ENCODE measurements at places on chromosomes 1 and 21. TPM values are rescaled to one million over a fixed set of nuclear protein-coding genes. Genes with fewer than 3 reads are reported as not detected.

DNA sequence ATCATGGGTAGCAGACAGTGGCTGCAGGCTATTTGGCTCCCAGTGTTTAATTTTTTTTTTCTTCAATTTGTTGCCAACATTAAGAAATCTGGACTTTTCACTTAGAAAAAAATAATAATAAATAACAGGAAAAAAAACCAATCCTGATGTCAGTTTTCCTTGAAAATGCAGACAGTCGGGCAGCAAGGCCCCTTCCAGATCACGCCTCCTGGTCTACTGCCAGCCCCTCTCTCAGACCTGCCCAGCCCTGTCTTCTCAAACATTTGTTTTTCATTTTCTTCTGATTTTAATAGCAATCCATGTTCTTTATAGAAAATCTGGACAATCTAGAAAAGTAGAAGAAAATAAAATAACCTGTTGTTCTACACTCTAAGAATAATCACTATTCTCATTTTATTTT is 15.5 kb downstream of the IFNGR2 start:
- no peaks in the 10 kb centered on the region for H3K27me3 ChIP-seq
- H3K27ac ChIP-seq, result peak overlapping the region; percentile 6
- H3K4me1 ChIP-seq, result no peaks in the 10 kb centered on the region
- H3K36me3 ChIP-seq, result no peaks in the 10 kb centered on the region
- no peak overlapping the region for H3K4me3 ChIP-seq
- DNase-seq, result peak; percentile 29

GRCh38 chr1:46747683-46748288 is 28.9 kb upstream of the EFCAB14 start:
- no peak overlapping the region for H3K27ac ChIP-seq
- H3K4me3 ChIP-seq, result no peak overlapping the region
- peaks cover 19% of the 10 kb centered on the region for H3K4me1 ChIP-seq
- no peak for DNase-seq

DNA sequence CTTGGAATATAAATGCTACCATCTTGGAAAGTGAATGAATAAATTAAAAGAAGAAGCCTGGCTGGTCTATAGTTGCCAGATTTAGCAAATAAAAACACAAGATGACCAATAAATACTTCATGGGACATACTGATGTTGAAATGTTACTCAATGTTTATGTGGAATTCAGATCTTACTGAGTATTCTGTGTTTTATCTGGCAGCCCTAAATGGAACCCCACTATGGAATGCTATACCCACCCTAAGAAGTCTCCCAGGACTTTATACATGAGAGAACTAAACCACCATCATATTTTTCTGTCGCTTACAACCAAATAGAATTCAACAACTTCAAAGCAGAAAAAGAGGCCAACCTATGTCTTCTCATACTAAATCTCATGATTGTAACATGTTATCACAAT is 177.6 kb upstream of the HMCN1 start:
- H3K36me3 ChIP-seq, result no peaks in the 10 kb centered on the region
- no peaks in the 10 kb centered on the region for H3K27me3 ChIP-seq
- no peak overlapping the region for H3K27ac ChIP-seq

- H3K36me3 ChIP-seq, result no peaks in the 10 kb centered on the region
- H3K27me3 ChIP-seq, result no peaks in the 10 kb centered on the region
- H3K27ac ChIP-seq, result no peak overlapping the region
- peaks cover 9% of the 10 kb centered on the region for H3K4me1 ChIP-seq
- no peak for DNase-seq
- no peak overlapping the region for H3K4me3 ChIP-seq
Observed at GRCh38 chr1:33996281-33996680, 132.4 kb downstream of the HMGB4 start.

GRCh38 chr1:29550119-29550841 is 314.0 kb downstream of the PTPRU start:
- H3K27me3 ChIP-seq, result no peaks in the 10 kb centered on the region
- H3K4me1 ChIP-seq, result no peaks in the 10 kb centered on the region
- DNase-seq, result no peak
- no peak overlapping the region for H3K4me3 ChIP-seq
- no peaks in the 10 kb centered on the region for H3K36me3 ChIP-seq

DNA sequence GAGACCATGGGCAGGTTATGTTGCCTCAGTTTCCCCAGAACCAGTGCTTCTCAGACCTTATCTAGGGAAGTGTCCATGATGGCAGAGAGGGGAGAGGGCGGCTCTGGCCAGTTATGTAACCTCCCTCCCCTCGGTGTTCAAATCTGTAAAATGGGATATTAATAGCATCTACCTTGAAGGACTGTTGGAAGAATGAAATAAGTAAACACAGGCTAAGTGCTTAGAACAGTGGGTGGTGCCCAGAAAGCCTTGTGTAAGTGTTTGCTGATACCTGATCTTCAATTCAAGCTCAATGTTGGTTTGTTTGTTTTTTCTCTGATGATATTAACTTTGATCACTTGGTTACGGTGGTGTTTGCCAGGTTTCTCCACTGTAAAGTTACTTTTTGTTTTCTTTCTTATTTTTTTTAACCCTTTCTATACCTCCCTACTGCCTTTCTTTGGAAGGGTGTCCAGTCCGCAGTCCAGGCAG is 34.9 kb downstream of the EPHA2 start:
- H3K4me1 ChIP-seq, result no peaks in the 10 kb centered on the region
- no peak overlapping the region for H3K4me3 ChIP-seq
- H3K36me3 ChIP-seq, result no peaks in the 10 kb centered on the region
- no peak overlapping the region for H3K27ac ChIP-seq
- no peaks in the 10 kb centered on the region for H3K27me3 ChIP-seq

GRCh38 chr1:25695090-25695770 is 78.6 kb downstream of the MAN1C1 start:
- no peaks in the 10 kb centered on the region for H3K27me3 ChIP-seq
- H3K36me3 ChIP-seq, result no peaks in the 10 kb centered on the region
- H3K4me3 ChIP-seq, result no peak overlapping the region

DNA sequence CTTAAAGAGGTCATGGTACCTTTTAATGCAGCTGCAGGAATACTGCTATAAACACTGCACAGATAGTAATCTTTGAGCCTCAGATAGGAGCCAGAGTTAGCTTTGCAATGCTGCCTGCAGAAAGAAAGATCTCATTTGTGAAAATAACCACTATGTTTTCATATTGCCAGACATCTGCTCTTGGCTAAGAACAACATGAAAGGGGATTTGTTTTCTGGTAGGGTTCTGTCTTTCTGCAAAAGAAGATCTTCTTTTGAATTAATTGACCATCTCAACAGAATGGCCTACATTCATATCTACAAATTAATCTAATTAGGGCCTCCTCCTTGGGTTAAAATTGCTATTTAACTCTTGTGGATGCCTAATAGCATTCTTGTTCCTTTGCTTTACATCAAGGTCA is 177.6 kb upstream of the DPYD start:
- no peak overlapping the region for H3K27ac ChIP-seq
- H3K27me3 ChIP-seq, result no peaks in the 10 kb centered on the region
- H3K4me1 ChIP-seq, result no peaks in the 10 kb centered on the region
- no peak overlapping the region for H3K4me3 ChIP-seq

GRCh38 chr1:184635347-184635979 is 119.2 kb downstream of the EDEM3 start:
- DNase-seq, result no peak
- no peak overlapping the region for H3K27ac ChIP-seq
- no peaks in the 10 kb centered on the region for H3K27me3 ChIP-seq
- peaks cover 32% of the 10 kb centered on the region for H3K4me1 ChIP-seq

DNA sequence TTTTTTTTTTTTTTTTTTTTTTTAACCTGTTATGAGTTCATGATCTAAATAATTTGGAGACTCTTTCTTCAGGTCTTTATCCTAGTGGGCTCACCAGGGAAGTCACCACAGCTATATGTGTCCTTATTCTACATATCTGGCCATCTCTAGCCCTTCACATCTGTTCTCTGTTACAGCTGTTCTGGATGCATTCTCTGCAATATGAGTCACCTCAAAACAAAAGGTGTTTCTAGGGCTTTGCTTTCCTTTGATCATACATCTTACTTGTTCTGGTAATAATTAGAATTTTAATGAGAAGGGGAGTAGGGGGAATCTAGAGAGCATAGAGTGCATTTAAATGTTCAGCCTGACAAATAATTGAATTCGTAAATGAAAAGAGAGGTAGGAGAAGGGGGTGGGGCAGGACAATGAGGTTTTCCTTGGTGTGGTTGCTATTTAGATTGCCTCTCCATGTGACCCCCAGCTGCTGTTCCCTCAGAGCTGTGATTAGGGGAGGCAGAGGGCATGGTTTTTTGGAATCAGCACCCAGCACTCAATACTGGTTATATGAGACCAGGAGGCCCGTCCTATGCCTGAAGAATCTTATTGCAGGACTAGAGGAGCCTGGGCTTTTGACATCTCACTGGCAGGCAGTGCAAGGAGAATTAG is 8.0 kb downstream of the SYT6 start:
- no peak overlapping the region for H3K27ac ChIP-seq
- no peaks in the 10 kb centered on the region for H3K4me1 ChIP-seq
- H3K36me3 ChIP-seq, result no peaks in the 10 kb centered on the region
- H3K4me3 ChIP-seq, result no peak overlapping the region

GRCh38 chr21:35239811-35240219 is 190.7 kb upstream of the RUNX1 start:
- H3K4me1 ChIP-seq, result peaks cover 6% of the 10 kb centered on the region
- no peaks in the 10 kb centered on the region for H3K36me3 ChIP-seq
- no peak for DNase-seq
- no peaks in the 10 kb centered on the region for H3K27me3 ChIP-seq
- H3K27ac ChIP-seq, result no peak overlapping the region

- no peaks in the 10 kb centered on the region for H3K4me1 ChIP-seq
- no peak for DNase-seq
- no peaks in the 10 kb centered on the region for H3K27me3 ChIP-seq
- H3K27ac ChIP-seq, result no peak overlapping the region
Observed at GRCh38 chr21:15355066-15355465, 290.3 kb upstream of the NRIP1 start.

Gene MAP10
- total RNA-seq, result 2.2 TPM
